ENCODE measurements at places on chromosomes 5 and 9.

GRCh38 chr5:56350011-56350596, 117.0 kb upstream of the ANKRD55 start:
- DNase-seq: no peak

DNA sequence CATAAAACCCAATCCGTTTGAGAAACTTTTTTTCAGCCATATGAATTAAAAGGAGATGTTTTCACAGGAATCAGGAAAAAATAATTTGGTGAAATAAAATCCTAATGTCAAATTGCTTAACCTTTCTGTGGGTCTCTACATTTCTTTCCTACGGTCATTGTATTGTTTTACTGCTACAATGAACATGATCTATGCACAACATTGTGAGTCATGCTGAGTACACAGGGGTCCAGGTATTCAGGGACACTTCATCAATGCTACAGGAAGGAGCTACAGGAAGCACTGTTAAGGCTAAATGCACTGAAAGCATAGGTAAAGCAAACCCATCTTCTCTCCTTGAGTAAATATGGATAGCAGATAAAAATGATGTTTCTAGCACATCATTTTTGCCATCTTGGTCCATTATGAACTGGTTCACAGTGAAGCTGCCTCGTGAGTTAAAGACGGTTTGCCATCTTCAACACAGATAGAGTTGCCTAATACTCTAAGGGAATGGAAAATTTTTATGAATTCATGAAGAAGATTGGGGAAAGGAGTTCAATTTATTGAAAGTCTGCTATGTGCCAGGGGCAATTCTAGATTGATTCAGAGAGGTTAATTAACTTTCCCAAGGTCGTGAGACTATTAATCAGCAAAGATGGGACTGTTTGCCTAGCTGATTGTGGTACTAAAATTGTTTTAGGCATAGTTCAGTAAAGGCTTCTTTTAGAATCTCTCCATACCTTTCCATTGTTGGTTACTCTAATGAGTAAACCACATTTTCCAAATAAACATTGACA, 85.5 kb downstream of the DIRAS2 start:
- DNase-seq: no peak

DNA sequence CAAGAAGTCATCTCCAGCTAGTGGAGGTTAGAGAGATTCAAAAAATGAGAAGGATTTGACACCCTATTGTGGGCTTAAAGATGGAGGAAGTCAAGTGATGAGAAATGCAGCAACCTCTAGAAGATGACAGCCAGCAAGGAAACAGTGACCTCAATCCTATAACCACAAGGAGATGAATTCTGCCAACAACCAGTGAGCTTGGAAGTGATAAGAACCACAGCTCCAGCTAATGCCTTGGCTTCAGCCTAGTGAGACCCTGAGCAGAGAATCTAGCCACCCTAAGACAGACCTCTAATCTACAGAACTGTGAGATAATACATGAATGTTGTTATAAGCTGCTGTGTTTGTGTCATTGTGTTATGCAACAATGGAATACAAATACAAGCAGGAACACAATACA, 262.4 kb downstream of the GRIA1 start:
- no peak for DNase-seq

GRCh38 chr5:136075466-136075891, 46.7 kb downstream of the TGFBI start:
- peak; percentile 23 for DNase-seq

DNA sequence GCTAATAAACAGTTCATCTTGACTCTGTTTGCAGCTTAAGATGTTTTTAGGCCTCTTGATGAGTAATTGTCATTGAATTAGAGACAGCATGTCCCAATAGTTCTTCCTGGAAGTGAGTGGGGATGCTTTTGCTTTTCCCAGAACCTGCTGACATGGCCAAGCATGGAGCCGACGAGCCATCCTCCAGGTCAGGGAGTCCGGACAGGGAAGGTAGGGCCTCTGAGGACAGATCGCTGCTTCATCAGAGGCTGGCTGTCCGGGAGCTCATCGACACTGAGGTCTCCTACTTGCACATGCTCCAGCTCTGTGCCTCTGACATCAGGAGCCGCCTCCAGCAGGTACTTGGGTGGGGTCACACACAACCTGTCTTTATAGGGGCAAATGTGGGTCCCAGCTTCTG, 16.3 kb downstream of the ARHGEF37 start:
- DNase-seq: no peak

DNA sequence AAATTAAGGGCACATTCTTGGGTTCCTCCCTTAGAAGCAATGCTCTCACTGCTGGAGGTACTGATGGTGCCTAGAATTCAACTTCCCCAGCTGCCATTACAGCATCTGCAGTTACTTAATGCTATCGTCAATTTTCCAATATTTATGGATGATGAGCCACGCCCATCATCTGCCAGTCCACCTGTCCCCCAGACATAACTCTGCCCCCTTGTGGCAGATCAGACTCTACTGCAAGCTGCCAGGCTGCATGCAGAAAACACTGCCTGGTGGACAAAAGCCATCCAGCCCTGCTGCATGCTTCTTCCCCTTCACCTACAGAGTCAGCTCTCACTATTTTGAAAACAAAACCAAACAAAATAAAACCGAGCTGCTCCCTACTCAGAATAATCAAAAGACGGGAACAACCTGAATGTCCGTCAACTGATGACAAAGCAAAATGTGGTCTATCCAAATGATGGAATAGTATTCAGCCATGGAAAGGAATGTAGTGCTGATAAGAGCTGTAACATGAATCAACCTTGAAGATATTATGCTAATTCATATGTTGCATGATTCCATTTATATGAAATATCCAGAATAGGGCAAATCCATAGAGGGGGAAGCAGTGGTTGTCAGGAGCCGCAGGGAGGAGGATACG, 66.4 kb downstream of the RETREG1 start:
- DNase-seq: peak; percentile 68

Data from GM03348 (cell line).